ENCODE measurements at places on chromosomes 5 and 9.

DNA sequence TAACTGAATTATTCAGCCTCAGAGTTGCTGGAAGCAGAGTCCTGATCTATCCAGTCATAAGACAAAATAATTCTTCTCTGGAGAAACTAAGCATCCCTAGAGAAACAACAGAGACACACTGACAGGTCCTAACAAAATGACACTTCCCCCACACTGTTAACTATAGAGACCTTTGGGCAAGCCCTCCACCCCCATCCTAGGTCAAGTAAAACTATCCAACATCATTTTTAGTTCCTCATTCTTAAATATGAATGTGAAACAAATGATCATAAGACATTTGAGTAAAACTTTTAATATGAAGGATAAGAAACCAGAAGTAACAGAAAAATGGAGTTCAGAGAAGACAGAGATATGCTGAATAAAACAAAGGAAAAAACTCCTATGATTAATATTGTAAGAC, 30.9 kb downstream of the CNTLN start:
- no peak for DNase-seq

DNA sequence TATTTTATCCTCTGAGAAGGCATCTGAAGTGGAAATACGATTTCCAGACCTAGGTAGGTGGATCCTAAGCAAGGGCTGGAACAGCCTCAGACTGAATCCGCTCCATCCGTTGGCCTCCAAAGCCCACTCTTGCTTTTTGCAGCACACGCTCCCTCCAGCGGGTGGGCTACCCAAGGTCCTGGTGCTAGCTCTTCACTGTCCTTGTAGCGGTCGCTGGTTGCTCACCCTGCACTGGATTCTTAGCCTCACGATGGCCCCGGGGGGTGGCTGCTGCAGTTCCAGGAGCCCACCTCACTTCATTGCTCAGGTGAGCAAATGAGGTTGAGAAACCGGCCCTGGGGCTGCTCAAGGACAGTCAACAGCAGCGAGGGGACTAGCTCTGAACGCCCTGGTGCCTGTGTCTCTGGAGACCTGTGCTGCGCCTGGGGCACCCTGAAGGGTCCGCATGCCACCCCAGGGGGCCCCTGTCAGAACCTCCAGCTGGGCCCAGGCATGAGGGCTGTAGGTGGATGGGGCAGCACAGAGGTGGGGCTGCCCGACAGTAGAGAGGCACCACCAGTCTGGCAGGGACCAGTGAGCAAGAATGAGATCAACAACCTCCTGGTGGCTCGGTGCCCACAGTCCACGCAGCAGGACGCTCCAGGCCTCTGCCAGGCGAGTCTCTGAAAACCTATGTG, 4.3 kb downstream of the MGAT4B start:
- DNase-seq = no peak

GRCh38 chr9:6680797-6681146, 35.2 kb upstream of the GLDC start:
- DNase-seq = peak; percentile 59

DNA sequence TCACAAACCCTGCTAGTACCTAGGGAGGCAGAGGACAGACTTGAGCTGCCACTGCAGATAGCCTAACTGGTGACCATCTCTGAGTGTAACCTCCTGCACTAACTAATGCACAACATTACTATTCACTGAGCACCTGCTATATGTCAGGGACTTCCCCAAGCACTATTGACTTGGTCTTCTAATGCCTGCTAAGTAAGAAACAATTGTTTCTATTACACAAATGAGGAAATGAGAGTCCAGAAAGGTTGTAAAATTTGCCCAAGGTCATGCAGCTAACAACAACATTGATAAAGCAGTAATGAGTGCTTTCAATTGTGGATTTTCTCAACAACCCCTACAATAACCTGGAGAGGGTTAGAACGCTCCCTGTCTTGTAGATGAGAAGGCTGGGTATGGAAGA, 183.7 kb downstream of the ZNF462 start:
- no peak for DNase-seq

GRCh38 chr9:14526504-14526903, 166.7 kb downstream of the ZDHHC21 start:
- no peak for DNase-seq

DNA sequence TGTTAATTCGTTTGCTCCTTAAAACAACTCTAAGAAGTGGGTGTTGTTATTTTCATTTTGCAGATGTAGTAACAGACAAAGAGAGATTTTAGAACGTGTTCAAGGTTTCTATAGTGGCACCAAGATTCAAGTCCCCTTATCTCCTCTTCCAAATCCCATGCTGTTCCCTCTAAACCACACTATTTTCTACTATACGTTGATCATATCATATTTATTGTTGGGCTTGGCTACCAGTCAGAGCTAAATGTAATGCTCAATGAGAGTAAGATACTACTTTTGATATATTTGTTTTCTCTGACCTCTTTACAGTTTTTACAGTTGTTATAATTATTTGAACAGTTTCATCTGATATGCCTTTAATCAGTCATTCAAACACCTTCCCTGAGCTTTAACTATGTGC, 212.9 kb downstream of the EFNA5 start:
- DNase-seq = no peak

- no peak for DNase-seq
These were observed 2115.0 kb downstream of the MAT2B start for GRCh38 chr5:165620394-165620793.

DNA sequence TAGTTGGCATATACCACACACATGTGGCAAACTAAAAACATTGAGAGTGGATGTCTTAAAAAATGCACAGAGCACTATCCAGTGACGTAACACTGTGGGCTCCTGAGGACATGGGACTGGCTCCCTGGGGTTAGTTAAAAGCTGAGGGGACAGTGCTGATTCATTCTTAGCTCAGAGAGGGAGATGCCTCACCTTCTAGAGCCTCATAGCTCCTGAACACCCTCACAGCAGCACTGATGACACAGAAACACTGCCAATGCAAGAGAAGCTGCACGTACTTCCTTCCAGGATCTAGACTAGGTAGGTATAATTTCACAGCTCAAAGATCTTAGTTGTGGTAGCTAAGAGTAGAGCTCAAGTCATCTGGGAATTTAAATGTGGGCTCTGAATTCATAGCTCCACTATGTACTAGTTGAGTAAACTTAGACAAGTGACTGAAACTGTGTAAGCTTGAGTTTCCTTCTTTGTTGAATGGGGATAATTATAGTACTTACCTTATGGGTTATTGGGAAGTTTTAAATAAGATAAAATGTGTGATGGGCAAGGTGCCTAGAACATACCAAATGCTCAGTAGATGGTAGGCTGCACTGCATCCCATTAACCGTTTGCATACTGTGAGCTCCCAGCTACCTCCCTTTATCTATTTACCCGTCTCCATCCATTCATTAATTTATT, 279.9 kb downstream of the ASTN2 start:
- DNase-seq = no peak

- no peak for DNase-seq
These were observed 2.2 kb downstream of the PCDHA13 start for GRCh38 chr5:140883927-140884697.

Data from NCI-H526 treated with DMSO at 0.1 percent for 48 hours (cell line).